Upper lobe of right lung (tissue), 1 donor: ENCODE measurements at places on chromosomes 6 and 20. TPM values are rescaled to one million over a fixed set of nuclear protein-coding genes. Genes with fewer than 3 reads are reported as not detected.
A peak's percentile ranks its signal among the peaks of the same experiment; 100 is the strongest.

BTN1A1 gene
- not detected for total RNA-seq

TRIM15 gene
- not detected for total RNA-seq

SLC25A27 gene
- total RNA-seq, result 17.8 TPM

ZSCAN26 gene
- 11.3 TPM for total RNA-seq

BPIFA3 gene
- total RNA-seq, result not detected

WFDC10B gene
- total RNA-seq, result not detected

CCN2 gene
- total RNA-seq, result 229 TPM

RIMS4 gene
- total RNA-seq, result 3.2 TPM

GRCh38 chr6:70823651-70824050, 133.2 kb downstream of the B3GAT2 start:
- H3K36me3 ChIP-seq, result no peaks in the 10 kb centered on the region
- DNase-seq, result no peak
- no peak overlapping the region for H3K27ac ChIP-seq
- H3K27me3 ChIP-seq, result no peaks in the 10 kb centered on the region

DNA sequence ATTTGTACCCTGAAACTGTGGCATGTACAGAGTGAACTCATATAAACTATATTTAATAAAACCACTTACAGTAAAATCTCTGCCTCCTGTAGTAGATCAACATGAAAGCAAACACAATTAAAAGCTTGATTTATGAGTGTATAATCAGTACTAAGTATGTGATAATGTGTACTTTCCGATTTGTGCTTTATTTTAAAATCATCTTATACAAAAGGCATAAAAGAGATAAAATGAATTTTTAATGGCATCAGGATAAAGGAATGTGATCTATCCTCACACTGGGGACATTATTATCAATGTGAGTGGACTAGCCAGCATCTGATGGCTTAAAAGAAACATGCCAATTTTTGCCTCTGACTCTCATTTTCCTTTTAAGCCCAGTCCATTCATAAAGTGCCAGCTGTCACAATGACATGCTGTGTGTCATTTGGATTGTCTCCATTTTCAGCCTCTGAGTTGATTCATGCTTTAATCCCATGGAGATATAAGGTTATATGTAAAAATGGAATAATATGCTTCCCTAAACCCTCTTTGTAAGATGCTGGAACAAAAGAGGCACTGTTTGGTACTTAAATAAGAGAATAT, 831.6 kb upstream of the EYS start:
- H3K36me3 ChIP-seq, result no peaks in the 10 kb centered on the region
- DNase-seq, result no peak
- H3K27ac ChIP-seq, result no peak overlapping the region
- H3K4me1 ChIP-seq, result no peaks in the 10 kb centered on the region
- no peaks in the 10 kb centered on the region for H3K27me3 ChIP-seq

GRCh38 chr6:150403458-150404246, 34.8 kb downstream of the IYD start:
- H3K27ac ChIP-seq, result no peak overlapping the region
- peaks cover 13% of the 10 kb centered on the region for H3K4me1 ChIP-seq
- H3K27me3 ChIP-seq, result no peaks in the 10 kb centered on the region
- H3K4me3 ChIP-seq, result no peak overlapping the region
- DNase-seq, result no peak

DNA sequence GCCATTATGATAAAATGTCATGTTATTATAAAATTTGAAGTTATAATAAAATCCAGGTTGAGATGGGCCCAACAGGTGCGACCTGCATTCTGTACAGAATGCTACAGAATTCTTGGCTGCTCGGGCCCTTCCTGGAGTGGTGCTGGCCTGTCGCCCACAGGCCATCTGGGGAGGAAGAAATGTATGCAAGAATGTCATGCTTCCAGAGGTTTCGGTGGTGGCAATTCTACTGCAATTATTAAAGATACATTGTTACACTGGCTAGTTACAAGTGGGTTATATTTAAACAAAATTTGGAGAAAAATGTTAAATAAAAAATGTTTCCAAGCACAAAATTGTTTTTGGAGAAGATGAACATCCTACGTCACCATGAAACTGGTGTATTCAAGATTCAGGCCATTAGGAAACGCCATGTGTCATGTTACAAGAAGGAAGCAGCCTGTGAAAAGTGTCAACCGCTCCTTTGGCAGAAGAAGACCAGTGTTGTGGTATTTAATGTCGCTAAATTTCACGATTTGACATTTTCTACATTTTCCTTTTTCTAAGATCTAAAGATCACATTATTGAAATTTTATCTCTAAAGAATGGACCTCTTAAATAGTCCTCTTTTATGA, 7.1 kb downstream of the RAMACL start:
- H3K27me3 ChIP-seq, result no peaks in the 10 kb centered on the region
- H3K4me3 ChIP-seq, result no peak overlapping the region
- no peaks in the 10 kb centered on the region for H3K36me3 ChIP-seq
- H3K4me1 ChIP-seq, result peaks cover 4% of the 10 kb centered on the region
- no peak overlapping the region for H3K27ac ChIP-seq

GRCh38 chr6:150142097-150142669, 661 bp upstream of the PPP1R14C start:
- H3K4me3 ChIP-seq, result peak overlapping the region; percentile 53
- DNase-seq, result peak; percentile 81
- peaks cover 55% of the 10 kb centered on the region for H3K27me3 ChIP-seq
- no peaks in the 10 kb centered on the region for H3K36me3 ChIP-seq
- no peak overlapping the region for H3K27ac ChIP-seq
- H3K4me1 ChIP-seq, result peaks cover 18% of the 10 kb centered on the region

DNA sequence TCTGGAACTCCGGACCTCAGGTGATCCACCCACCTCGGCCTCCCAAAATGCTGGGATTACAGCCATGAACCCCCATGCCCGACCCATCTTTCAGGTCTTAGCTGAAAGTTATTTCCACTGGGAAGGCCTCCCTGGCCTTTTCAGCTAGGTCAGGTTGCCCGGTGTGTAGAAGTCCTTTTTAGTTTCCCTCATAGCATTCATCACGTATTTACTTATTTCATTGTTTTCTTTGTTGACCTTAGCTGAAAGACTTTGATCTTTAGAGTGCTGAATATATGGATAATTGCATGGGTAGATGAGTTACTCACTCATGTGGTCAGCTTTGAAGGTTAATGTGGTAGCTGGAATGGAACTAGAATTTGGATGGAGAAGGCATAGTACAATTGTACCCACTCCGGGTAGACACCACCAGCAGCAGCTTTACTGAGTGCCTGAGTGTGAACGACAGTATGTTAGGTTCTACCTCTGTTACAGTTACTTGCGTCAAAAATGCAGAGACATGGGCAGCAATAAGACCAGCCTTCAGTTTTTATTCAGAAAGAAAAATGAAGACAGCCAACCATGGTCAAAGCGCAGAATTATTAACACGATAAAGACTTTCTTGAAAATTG, 9.1 kb downstream of the KIZ start:
- no peaks in the 10 kb centered on the region for H3K27me3 ChIP-seq
- no peak overlapping the region for H3K27ac ChIP-seq
- H3K36me3 ChIP-seq, result peaks cover 32% of the 10 kb centered on the region
- H3K4me1 ChIP-seq, result no peaks in the 10 kb centered on the region
- no peak overlapping the region for H3K4me3 ChIP-seq

GRCh38 chr20:35284992-35285805, 627 bp upstream of the EIF6 start:
- H3K27ac ChIP-seq, result peak overlapping the region; percentile 81
- peaks cover 10% of the 10 kb centered on the region for H3K4me1 ChIP-seq
- peaks cover 18% of the 10 kb centered on the region for H3K36me3 ChIP-seq
- DNase-seq, result no peak
- H3K4me3 ChIP-seq, result peak overlapping the region; percentile 85

GRCh38 chr6:73644030-73644429, 9.8 kb downstream of the SLC17A5 start:
- H3K4me1 ChIP-seq, result peaks cover 7% of the 10 kb centered on the region
- no peak overlapping the region for H3K27ac ChIP-seq
- H3K4me3 ChIP-seq, result no peak overlapping the region

DNA sequence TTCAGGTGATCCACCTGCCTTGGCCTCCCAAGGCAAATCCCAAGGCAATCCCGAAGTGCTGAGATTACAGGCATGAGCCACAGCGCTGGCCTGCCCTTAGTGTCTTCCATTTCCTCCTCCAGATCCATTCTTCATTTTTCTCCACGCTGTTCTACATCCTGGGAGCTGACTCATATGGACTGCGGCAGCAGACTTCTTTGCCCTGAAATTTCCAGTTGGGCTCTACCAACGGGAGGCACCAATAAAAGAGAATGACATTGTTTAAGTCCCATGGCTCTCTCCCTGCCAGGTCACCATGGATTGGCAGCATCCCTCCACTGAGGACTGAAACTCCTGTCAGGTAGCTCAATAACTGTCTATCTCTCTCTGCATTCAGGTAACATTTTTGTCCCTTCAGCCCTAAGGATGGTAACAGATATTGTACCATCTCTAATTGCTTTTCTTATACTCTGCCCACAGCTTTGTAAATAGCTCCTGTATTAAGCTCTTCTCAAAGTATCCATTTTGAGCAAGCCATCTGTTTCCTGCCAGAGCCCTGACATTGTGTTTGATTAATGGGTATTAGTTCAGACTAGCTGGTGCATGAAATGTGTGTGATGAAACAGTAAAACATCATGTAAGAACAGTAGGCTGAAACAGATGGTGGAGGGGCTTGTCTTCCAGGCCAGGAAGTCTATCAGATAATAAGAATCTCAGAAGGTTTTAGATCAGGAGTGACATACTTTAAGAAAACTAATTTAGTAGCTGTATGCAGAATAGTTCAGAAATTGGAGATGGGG, 3.6 kb downstream of the TBCC start:
- peaks cover 12% of the 10 kb centered on the region for H3K4me1 ChIP-seq
- no peak overlapping the region for H3K27ac ChIP-seq
- H3K4me3 ChIP-seq, result no peak overlapping the region
- H3K36me3 ChIP-seq, result no peaks in the 10 kb centered on the region

GRCh38 chr20:35700625-35701148, 1.5 kb downstream of the ROMO1 start:
- peak overlapping the region; percentile 69 for H3K4me3 ChIP-seq
- no peak overlapping the region for H3K27ac ChIP-seq
- H3K4me1 ChIP-seq, result peaks cover 17% of the 10 kb centered on the region
- H3K36me3 ChIP-seq, result peaks cover 53% of the 10 kb centered on the region
- peak; percentile 30 for DNase-seq

DNA sequence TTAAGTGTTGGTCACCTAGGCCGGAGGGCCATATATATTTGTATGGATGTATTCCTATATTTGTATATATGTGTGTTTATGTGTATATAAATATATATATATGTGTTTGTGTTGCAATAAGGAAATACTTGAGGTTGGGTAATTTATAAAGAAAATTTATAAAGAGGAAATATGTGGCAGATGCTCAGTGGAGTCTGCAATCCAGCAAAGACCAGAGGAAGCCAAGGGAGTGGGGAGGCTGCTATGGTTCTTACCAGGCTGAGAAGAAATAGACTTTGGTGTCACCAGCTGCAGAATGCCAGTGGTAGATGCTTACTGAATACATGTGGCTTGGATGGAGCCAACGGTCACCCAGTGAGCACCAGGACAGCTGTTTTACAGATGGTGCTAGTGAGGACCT, 97.4 kb upstream of the ELOVL5 start:
- H3K4me3 ChIP-seq, result no peak overlapping the region
- no peak overlapping the region for H3K27ac ChIP-seq
- H3K36me3 ChIP-seq, result no peaks in the 10 kb centered on the region
- DNase-seq, result no peak

- no peak overlapping the region for H3K4me3 ChIP-seq
- H3K27me3 ChIP-seq, result peaks cover 33% of the 10 kb centered on the region
- H3K36me3 ChIP-seq, result no peaks in the 10 kb centered on the region
- H3K27ac ChIP-seq, result no peak overlapping the region
- no peaks in the 10 kb centered on the region for H3K4me1 ChIP-seq
- DNase-seq, result no peak
Observed at GRCh38 chr20:63417097-63417737, 55.2 kb downstream of the KCNQ2 start.

GRCh38 chr20:19775353-19776253, 17.5 kb downstream of the RIN2 start:
- no peak for DNase-seq
- peaks cover 26% of the 10 kb centered on the region for H3K4me1 ChIP-seq
- no peaks in the 10 kb centered on the region for H3K27me3 ChIP-seq
- H3K36me3 ChIP-seq, result no peaks in the 10 kb centered on the region
- no peak overlapping the region for H3K4me3 ChIP-seq

DNA sequence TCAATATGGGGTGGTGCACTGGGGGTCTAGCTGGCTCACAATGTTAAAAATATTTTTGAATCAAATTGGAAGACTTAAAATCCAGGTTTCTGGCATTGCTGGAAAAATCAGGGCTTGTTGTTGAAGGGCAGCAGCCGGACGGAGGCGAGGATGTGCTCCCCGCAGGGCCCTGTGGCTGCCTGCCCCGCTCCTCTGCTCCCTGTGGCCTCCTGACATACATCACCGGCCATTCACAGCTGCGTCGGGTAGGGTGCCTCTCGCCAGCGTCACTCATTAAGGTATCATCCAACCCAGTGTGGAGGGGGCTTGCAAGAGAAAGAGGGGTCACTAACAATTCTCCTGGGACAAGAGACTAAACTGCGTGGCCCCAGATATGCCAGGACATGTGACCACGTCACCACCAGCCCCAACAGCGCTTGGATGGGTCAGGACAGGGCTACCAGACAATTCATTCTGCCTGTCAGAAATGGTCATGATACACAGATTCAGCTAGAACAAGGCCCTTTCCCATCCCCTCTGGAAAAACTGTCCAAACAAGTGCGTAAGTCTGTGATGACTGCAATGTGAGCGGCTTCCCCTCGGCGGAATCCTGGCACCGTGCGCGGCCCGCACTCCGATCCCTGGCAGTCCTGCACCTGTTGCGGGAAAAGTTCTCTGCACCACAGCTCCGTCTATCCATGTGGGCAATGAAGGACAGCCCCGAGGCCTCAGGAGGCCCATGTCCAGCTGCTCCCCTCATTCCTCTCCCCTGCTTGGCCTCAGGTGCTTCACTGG, 12.0 kb downstream of the GATA5 start:
- H3K27ac ChIP-seq, result no peak overlapping the region
- H3K4me1 ChIP-seq, result no peaks in the 10 kb centered on the region
- H3K36me3 ChIP-seq, result no peaks in the 10 kb centered on the region

DNA sequence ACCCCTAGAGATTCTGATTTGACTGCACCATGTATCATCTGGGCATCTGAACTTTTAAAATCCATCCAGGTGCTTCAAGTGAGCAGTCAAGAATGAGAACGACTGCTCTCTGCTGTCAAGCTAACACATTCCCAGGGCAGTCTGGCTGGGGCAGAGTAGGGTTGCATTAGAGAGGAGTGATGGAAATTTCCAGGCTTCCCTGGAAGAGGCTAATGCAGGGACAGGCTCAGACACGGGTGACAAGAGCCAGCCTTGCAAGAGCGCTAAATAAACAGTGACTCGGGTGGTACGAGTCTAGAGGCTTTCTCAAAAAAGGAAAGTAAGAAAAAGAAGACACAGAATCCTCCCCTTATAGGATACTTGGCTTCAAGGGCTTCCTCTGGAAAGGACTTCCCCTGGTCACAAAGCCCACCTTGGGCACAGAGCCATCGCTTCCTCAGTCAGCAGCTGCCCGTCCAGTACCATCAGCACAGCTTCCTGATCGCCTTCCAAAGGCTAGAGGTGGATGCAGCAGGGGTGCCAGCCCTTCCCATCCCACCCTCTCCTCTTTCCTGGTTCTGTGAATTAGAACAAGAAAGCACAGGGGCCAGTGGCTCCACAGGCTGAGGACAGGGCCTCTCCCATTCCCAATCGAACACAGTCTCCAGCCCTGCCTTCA, 177.4 kb upstream of the RREB1 start:
- no peak overlapping the region for H3K4me3 ChIP-seq
- H3K27me3 ChIP-seq, result no peaks in the 10 kb centered on the region
- H3K4me1 ChIP-seq, result peaks cover 14% of the 10 kb centered on the region
- no peak overlapping the region for H3K27ac ChIP-seq
- H3K36me3 ChIP-seq, result no peaks in the 10 kb centered on the region
